ENCODE measurements at places on chromosomes 13 and 19.

DNA sequence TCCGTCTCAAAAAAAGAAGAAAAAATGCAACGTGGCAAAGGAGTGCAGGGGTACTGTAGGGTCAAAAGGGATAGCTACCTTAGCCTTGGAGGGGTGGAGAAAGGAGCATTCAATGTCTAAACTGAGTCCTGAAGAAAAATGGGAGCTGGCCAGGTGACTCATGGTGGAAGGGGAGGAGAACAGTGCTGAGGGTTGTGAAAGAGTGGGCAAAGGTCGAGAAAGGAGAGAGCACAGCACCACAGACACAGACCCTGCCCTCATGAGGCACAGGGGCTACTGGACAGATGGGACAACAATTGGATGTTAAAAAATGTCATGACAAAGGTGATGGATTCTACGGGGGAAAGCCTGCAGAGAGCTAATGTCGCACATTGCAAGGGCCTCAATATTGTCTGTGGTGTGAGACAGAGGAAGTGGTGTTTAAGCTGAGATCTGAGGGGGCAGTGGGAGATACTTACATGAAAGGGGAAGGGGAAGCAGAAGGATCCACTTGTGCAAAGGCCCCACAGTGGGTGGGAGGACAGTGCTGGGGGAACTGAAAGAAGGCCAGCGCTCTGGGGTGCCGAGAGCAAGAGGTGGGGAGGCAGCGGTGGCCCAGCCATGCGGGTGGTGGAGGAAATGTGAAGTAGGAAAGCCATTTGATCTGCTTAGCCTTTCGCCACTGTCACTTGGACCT lies 42.9 kb upstream of the URAD start:
- no peak for DNase-seq

DNA sequence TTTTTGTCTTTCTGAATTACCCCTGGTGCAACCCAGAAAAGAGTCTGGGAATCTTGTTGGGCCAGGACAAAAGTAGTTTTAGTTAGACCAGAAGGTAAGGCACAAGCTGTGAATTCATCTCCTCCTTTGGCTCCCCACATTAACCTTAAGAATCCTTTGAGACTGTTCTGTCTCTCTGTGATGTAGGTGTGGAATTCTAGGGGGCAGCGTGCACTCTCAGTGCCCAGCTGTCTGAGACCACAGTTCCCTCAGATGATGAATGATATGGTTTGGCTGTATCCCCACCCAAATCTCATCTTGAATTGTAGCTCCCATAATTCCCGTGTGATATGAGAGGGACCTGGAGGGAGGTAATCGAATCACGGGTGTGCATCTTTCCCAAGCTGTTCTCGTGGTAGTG lies 43.9 kb downstream of the ZNF506 start:
- DNase-seq = no peak

- DNase-seq = peak; percentile 90
These were observed 15.7 kb downstream of the STK11 start for GRCh38 chr19:1220976-1221903.

DNA sequence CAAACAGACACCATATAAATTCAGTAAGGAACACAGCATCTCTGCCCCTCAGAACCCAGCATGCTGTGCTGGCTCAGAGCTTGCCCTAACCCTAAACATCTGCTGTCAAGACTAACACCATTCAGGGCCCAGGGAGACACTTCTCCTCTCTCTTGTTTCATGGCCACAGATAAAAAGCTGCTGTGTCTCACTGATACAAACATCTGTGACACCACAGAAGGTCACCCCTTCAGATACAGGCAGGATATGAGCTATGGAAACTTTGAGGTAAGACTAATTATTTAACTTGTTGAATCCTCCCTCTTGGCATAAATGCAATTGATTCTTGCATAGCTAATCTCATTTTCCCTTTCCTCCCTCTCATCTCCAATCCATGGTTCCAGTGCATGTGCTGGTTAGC lies 61.6 kb upstream of the GPR12 start:
- no peak for DNase-seq

- no peak for DNase-seq
These were observed 37.1 kb downstream of the TSHZ3 start for GRCh38 chr19:31312009-31312676.

DNA sequence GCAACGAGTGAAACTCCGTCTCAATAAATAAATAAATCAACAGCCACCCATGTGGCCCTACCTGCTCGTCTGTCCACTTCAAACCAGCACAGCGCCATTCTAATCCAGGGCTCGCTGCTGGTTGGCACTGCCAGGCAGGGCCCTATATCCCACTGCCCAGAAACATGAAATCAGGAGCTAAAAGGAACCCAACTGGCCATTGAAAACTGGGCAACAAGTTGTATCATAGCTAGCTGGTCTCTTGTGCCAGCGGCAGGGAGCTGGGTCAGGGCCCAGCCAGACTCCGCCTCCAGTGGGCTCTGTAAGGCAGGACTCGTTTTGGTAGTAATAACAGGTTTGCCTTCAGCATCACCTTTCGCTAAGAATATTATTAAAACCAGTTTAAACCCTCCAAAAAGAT lies 39.3 kb downstream of the GGACT start:
- DNase-seq = no peak

- DNase-seq = no peak
These were observed 5.7 kb upstream of the LYPD3 start for GRCh38 chr19:43471091-43471490.

GRCh38 chr19:6213696-6214641 lies 65.8 kb downstream of the MLLT1 start:
- peak; percentile 36 for DNase-seq

GRCh38 chr13:28494504-28494777 lies 487 bp downstream of the FLT1 start:
- DNase-seq = no peak

GRCh38 chr19:40928850-40929249 lies 46.8 kb upstream of the CYP2A7 start:
- DNase-seq = no peak

DNA sequence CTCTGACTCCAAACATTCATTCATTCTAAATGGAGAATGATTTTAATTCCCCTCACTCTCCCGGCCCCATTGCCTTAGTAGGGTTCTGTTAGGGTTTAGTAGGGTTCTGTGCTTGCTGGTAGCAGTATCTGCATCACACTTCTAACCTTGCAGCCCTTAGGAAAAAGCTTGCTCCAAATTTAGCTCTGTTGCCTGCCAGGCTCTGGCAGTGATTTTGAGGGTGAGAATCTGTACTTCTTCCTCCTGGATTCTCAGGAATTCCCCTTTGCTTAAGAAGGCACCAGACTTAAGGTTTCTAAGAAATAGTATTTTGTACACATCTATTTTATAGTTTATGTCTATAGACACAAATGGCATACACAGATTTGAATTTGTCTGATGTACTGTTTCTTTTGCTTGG lies 14.7 kb downstream of the B3GLCT start:
- DNase-seq = no peak

GRCh38 chr13:20482275-20482761 lies 43.3 kb downstream of the CRYL1 start:
- no peak for DNase-seq

DNA sequence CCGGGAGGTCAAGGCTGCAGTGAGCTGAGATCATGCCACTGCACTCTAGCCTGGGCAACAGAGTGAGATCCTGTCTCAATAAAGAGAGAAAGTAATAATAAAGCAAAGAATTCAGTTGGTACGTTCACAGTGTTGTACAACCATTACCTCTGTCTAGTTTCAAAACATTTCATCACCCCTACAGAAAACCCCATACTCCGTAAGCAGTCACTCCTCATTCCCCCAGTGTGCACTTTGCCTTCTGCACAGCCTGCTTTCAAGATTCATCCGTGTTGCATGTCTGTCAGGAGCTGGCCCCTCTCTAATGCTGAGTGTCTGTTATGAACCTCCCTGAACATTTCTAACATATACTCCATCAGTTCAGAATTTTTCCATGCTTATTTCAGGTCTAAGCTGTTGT lies 9.4 kb downstream of the POLD1 start:
- DNase-seq = no peak

- peak; percentile 62 for DNase-seq
These were observed 2.4 kb downstream of the MARK4 start for GRCh38 chr19:45253396-45254027.

GRCh38 chr19:6873708-6874431 lies 13.5 kb upstream of the ADGRE1 start:
- DNase-seq = no peak

GRCh38 chr19:1250437-1251260 lies 2.3 kb downstream of the MIDN start:
- no peak for DNase-seq

DNA sequence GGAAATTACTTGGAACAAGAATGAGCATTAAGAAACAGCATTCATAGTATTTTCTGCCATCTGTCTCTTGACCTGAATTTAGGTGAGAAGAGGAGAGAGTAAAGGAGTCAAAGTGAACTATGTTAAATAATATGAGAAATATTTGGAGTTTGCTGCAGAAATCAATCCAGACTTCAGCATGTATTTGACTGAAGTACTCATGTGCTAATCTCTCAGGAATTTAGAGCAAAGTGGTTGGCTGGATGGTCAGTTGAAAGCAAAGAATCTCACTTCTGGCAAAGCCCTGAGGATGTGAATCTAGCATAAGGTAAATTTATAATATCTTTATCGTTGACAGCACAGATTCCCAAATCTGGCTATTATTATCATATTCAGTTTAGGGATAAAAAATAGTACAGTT lies 394.3 kb downstream of the PCDH17 start:
- DNase-seq = no peak

- DNase-seq = no peak
These were observed 112.6 kb downstream of the KCNRG start for GRCh38 chr13:50127726-50128291.

GRCh38 chr19:4374498-4375163 lies 25.7 kb downstream of the SH3GL1 start:
- DNase-seq = no peak

DNA sequence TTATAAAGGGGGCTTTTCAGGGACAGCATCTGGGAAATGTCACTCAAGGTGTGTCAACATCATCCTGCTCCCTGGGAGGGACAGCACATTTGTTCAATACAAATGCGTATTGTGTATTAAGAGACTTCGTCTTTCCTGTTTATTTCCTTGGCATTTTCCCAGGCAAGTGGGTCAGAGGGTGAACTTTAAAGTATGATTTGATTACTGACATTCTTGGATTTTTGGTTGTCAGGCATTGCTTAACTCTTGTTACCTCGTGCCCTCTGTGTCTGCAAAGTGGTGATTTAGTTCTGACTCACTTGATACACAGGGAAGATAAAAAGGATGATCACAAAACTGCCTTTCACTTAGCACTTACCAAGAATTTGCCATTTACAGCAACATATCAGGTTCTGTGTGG lies 292.7 kb downstream of the SUCLA2 start:
- no peak for DNase-seq

GRCh38 chr13:37701972-37702371 lies 103.4 kb upstream of the POSTN start:
- no peak for DNase-seq

- DNase-seq = no peak
These were observed 327.3 kb downstream of the ATP8A2 start for GRCh38 chr13:25699056-25699455.

DNA sequence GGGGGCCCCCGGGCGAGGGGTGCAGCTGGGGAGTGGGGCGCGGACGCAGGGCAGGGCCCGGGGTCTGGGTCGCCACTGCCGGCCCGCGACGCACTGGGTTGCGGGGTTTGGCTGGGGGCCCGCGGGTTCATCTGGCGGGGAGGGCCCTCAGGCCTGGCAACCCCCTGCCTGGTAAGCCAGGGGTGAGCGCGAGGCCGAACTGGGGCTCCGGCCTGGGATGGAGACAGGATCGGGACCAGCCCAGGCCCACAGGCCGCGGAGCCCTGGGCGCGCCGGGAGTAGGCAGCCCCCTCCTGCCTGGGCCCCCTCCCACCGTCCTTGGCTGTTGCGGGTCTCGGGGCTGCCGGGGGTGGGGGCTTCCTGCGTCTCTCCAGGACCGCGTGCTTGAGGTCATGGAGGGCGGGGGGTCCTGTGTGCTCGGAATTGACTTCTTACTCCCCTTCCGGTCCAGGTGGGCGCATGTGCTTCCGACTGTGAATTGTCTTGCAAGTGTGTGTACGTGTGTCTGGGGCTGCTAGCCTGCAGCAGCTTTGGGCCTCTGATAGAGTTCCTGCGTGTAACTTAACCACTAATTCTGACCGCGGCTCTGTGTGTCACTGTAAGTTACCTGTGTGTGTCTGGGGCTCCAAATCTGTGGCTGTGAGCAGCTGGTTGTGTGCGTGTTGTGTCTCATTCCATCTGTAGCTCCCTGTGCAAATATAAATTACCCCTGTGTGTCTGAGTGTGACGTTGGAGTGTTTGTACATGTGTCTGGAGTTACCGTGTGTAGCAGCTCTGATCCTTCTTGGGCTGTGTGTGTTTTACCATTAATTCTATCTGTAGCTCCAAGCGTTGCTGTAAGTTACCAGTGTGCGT lies 751 bp downstream of the GRAMD1A start:
- DNase-seq = peak; percentile 52

GRCh38 chr19:45175515-45176345 lies 2.3 kb downstream of the TRAPPC6A start:
- no peak for DNase-seq

DNA sequence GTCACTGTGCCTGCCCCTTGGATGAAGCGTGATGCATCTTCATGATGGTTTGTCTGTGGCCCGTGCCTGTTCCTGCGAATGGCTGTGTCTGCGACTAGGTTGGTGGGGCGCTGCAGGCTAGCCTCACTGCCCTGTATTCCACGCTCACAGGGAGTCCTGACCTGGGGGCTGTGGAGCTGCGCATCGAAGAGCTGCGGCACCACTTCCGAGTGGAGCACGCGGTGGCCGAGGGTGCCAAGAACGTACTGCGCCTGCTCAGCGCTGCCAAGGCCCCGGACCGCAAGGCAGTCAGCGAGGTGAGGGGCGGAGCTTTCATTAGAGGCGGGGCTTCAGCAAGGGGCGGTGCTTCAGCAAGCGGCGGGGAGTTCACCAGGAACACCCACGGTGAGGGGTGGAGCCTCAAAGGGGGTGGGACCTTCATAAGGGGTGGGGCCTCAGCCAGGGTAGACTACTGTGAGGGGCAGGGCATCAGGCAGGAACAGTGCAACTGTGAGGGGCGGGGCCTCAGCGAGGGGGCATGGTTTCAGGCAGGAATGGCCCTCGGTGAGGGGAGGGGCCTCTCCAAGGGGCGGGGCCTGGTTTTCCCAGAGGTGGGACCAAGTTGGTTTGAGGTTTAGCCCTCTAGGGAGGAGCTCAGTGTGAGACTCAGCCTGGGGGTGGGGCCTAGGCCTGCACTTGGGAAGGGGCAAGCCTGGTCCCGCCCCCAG lies 17.2 kb downstream of the PKN1 start:
- DNase-seq = no peak

GRCh38 chr13:71828564-71828963 lies 38.4 kb downstream of the DACH1 start:
- DNase-seq = no peak

GRCh38 chr13:99327761-99328160 lies 20.6 kb upstream of the GPR183 start:
- DNase-seq = no peak

- no peak for DNase-seq
These were observed 3.1 kb downstream of the SLC25A15 start for GRCh38 chr13:40792284-40793051.

DNA sequence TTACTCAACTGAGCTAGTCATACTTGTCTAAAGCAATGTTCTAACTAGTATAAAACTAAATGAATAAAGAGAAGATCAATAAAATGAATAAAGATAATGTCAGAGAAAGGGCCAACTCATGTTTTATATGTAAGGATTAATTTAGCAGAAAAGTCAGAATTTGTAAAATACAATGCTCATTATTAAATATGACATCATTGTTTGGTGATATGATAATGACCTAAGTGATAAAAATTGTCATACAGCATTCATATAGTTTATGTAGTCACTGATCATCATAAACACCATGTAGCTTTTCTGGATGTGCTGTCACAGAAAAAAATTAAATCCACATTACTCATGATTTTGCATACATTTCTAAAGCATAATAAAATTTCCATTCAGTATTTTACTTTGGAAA lies 3.1 kb upstream of the ATXN8OS start:
- no peak for DNase-seq

Measured in frontal cortex (tissue), 4 donors.